BJ (cell line): ENCODE measurements at places on chromosomes 4 and X.
A peak's percentile ranks its signal among the peaks of the same experiment; 100 is the strongest.

- no peak for DNase-seq
Observed at GRCh38 chr4:2390146-2390545, 28.3 kb downstream of the ZFYVE28 start.

DNA sequence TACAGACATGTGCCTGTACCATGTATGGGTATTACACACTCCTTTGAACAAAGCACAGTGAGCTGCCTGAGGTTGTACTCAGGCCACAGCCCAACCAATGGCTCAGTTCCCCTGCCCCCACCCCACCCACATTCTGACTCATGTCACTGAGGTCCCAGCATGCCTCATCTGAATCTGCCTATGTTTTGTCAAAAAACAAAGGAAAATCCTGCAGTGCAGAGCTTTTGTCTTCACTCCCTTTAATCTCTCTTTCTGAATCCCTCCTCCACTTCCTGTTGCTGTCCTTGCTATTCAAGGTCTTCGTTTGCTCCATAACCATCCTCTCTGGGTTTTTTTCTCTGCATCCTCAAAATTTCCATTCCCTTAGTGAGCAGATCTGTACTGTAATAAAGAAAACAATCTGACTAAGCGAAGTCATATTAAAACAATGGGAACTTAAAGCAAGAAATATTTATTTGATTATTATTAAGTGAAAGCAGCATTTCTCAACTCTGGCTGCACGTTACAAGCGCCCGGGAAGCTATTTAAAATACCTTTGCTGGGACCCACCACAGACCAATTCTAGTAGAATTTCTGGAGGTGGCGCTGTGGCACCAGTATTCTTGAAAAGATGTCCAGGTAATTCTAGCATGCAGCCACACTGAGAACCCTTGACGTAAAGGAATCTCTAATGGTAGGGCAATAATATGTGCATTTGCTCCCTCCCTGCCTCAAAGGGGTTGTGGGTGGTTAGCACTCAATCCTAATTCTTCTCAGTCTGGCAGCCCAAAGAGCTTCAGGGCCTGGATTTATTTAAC, 8.7 kb downstream of the GUCY2F start:
- DNase-seq, result no peak

DNA sequence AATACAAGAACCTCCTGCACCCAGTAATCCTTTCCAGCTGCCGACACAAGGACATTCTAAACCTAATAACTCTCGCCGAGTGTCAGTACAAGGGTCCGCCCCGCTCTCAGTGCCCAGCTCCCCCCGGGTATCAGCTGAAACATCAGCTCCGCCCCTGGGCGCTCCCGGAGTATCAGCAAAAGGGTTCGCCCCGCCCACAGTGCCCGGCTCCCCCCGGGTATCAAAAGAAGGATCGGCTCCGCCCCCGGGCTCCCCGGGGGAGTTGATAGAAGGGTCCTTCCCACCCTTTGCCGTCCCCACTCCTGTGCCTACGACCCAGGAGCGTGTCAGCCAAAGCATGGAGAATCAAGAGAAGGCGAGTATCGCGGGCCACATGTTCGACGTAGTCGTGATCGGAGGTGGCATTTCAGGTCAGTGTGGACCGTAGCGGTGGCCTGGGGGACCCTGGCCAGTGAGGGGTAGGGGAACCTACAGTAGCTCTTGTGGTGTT, at the start of gene MAOA:
MAOA (plus strand) TSS at position 295 of the 490 bp plus-strand sequence; CDS start at position 338, 43 bp downstream.
- no peak for DNase-seq

GRCh38 chrX:51336584-51336983, 4.0 kb downstream of the NUDT10 start:
- DNase-seq, result no peak

GRCh38 chr4:21765810-21766407, 182.7 kb downstream of the KCNIP4 start:
- no peak for DNase-seq

- no peak for DNase-seq
Observed at GRCh38 chr4:161356351-161356750, 807.4 kb downstream of the FSTL5 start.

GRCh38 chr4:181661090-181661489, 582.1 kb upstream of the TENM3 start:
- peak; percentile 41 for DNase-seq

GRCh38 chr4:13543032-13543838, 1.1 kb downstream of the NKX3-2 start:
- DNase-seq, result no peak

DNA sequence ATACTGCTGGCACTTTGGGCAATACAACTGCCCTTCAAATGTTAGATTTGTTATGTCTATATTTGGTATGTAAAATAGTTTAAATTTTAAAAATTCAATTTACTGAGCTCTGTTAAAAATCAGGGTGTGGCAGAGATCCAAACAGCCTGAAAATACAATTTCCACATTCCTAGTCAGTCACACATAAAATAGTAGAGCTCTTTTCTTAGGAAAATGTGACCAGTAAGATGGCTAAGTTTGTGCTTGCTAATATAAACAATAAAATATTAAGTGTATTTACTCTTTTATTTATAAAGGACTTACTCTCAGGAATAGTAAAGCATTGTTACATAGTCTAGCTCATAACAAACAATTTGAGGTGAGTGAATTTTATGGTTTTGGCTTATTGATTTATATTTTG, 200.2 kb downstream of the DKK2 start:
- no peak for DNase-seq

DNA sequence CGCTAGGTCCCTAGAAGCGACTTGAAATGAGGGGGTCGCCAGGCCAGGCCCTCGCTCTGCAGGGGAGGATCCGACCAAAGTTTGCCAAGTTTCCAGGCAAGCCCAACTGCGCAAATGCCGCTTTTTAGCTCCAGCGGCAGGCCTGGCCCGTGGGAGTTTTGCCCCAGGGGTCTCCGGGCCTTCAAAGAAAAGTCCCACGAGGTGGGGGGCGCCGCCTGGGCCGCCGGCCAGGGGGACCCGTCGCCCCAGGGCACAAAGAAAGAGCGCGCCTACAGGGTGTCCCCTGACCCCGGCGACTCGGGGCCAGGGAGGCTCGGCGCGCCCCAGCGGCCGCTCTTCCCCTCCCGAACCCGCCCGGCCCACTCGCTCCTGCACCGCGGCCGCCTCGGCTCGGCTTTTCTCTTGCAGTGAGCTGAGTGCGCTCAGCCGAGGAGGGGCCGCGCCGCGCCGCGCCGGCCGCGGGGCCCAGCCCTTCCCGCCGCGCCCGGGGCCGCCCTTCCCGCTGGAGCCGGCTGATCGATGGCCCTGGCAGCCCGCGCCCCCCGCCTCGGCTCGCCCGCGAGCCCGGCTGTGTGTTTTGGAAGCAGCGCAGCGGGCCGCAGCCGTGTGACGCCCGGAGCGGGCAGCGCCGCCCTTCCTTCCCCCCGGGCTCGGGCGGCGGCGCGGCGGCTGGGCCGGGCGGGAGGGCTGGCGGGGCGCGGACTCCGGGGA, 754 bp upstream of the KLF3 start:
- peak; percentile 19 for DNase-seq

GRCh38 chrX:107678957-107679740, 50.8 kb downstream of the PRPS1 start:
- no peak for DNase-seq

DNA sequence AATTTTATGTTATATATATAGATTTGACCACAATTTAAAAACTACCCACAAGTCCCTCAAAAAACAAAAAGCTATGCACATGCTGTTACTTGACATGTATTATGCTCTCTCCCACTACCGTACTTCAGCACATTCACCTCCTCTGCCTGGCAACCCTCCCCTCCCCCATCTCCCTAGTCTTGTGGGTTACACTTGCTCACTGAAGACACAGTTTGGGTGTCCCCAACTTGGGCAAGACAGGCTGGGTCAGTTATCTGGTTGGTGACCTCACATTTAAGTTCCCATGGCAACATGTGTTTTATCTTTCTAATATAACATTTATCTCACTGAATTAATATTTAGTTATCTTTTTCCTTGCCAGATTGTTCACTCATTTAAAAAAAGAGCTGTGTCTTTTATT, 32.7 kb downstream of the SEC24D start:
- DNase-seq, result no peak

- no peak for DNase-seq
Observed at GRCh38 chr4:52966781-52967180, 104.7 kb downstream of the RASL11B start.

DNA sequence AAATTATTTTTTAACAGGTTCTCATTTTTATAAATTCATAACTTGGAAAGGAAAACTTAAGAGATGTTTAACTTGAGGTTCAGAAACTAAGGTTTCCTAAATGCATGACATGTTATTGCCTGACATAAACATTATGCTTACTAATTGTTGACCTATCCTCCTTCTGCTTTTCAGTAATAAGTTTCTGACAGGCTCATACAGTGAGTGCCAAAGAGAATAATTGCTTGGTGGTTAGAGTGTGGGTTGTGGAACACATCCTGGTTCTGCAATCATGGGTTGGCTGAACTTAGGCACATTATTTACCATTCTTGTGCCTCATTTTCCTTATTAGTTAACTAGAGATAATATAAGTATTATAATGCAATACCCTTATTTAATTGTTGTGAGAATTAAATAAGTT, 56.5 kb downstream of the BMPR1B start:
- no peak for DNase-seq

DNA sequence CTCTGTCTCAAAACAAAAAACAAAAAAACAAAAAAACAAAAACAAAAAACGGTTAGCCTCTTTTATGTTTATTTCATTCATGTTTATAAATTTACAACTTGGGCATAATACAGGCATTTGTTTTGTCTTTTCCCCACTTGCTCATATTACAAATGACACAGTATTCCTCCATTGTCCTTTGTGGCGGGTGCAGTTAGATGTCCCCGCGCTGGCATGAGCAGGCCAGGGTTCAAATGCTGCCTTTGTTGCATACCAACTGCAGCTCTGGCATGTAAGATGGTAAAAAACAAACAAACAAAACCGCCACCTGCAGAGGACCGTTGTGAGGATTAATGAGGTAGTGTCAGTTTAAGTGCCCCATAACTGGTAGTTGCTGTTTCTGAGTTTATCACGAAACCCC, 16.1 kb upstream of the HPF1 start:
- DNase-seq, result no peak

DNA sequence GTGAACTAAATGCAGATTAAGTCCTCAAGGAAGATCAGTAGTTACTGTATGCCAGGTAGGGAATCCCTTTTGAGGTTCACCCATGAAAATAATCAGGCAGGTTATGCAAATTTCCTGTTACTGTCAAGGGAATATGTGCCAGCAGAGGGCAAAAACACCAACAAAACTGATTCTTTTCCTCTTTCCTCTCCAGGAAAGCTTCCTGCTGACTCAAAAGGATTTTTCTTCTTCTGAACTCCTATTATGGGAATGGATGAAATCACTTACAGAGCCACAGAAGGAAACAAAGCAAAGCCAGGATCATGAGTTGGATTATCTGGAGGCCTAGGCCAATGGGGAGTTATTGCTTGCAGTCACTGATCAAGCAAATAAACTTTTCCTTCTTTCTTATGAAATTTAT, 49.7 kb downstream of the TMPRSS11F start:
- DNase-seq, result no peak

DNA sequence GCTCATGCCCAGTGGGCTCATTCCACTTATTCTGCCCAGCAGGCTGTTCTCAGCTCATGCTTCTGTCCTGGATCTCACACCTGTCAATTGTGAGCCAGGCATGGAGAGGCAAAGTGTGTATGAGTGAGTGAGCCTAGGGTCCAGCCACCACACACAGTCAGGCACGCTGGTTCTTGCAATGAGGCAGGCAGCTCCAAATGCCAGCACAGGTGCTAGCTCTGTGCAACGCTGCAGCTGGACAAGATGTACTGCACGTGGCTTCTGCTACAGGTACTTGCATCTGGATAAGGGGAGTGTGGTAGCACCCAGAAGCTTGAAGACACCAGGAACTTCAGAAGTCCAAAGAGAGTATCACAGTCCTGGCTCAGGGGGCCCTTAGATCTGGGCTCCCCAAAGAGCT, 1249.4 kb upstream of the IGFBP7 start:
- no peak for DNase-seq

GRCh38 chr4:5678977-5679376, 29.4 kb downstream of the EVC2 start:
- DNase-seq, result no peak
